ENCODE measurements at places on chromosomes 1 and 21.

- no peak for DNase-seq
Observed at GRCh38 chr1:38558500-38559445, 300.8 kb downstream of the RRAGC start.

DNA sequence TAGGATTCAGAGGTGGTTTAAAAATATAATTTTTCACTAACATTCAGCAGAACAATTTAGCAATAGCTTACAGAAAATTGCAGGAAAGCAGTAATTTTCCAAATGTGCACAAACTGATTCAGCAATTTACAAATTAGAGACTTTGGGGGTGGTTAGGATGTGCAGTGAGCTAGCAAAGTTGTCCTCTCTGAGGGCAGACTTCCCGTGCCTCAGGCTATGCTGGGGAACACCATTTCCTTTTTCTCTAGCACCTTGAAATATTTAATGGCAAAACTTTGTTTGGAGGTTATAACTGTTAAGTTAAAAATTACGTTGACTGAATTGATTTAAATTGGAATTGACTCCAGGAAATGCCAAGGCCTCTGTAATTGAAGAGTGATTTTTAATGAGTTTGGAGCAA lies 258.9 kb downstream of the PTBP2 start:
- no peak for DNase-seq

DNA sequence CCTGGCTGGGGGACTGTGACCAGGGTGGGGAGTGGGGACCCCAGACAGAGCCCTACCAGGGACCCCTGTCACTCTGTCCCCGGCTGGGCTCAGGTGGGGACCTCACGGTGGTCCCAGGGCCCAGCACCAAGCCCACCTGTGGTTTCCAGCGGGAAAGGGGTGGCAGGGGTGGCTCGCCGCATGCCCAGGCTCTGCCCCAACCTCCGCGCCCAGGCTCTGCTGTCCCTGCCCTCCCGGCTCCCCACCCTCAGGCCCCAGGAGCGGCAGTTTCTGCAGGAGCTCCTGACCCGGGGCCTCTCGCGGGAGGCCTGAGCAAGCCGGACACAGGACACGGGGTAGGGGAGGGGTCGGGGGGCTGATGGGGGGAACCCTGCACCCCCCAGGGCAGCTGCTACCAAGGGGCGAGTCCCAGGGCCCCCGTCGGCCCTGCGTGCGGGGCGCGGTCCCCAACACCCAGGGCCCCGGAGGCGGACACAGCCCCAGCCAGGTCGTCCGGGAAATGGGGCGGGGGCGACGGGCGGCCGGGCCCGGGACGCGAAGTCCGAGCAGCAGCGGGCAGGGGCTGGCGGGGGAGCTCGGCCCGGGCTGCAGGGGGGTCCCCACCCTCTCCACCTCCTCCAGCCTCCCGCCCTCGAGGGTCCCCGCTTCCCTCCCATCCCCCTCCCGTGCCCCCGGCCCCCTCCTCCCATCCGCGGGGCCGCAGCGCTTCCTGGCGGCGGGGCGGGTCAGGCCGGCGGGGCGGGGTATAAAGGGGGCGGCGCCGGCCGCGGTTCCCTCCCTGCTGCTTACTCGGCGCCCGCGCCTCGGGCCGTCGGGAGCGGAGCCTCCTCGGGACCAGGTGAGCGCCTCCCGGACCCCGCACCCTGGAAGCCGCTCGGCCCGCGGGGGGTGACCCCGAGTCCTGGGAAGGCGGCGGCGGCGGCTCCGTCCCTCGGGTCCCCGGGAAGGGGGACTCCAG lies at the start of gene COL6A2:
TSS of gene COL6A2 (plus strand) at position 777 of the 958 bp plus-strand sequence.
- no peak for DNase-seq

GRCh38 chr1:8345621-8346415 lies 27.9 kb downstream of the SLC45A1 start:
- no peak for DNase-seq

- peak; percentile 51 for DNase-seq
Observed at GRCh38 chr1:219837274-219837993, 90.9 kb downstream of the SLC30A10 start.
